Activated CD8-positive, alpha-beta memory T cell treated with anti-CD3 and anti-CD28 coated beads, Interleukin-2, amount 50 U/mL, for 4 hours (primary cell): ENCODE measurements at places on chromosomes 1 and 21.

- no peak for DNase-seq
Observed at GRCh38 chr1:226884966-226885820, 14.8 kb downstream of the PSEN2 start.

GRCh38 chr1:94983171-94983739 is 56.3 kb upstream of the CNN3 start:
- DNase-seq = no peak

GRCh38 chr1:166152978-166153377 is 13.8 kb downstream of the FAM78B start:
- DNase-seq = no peak

DNA sequence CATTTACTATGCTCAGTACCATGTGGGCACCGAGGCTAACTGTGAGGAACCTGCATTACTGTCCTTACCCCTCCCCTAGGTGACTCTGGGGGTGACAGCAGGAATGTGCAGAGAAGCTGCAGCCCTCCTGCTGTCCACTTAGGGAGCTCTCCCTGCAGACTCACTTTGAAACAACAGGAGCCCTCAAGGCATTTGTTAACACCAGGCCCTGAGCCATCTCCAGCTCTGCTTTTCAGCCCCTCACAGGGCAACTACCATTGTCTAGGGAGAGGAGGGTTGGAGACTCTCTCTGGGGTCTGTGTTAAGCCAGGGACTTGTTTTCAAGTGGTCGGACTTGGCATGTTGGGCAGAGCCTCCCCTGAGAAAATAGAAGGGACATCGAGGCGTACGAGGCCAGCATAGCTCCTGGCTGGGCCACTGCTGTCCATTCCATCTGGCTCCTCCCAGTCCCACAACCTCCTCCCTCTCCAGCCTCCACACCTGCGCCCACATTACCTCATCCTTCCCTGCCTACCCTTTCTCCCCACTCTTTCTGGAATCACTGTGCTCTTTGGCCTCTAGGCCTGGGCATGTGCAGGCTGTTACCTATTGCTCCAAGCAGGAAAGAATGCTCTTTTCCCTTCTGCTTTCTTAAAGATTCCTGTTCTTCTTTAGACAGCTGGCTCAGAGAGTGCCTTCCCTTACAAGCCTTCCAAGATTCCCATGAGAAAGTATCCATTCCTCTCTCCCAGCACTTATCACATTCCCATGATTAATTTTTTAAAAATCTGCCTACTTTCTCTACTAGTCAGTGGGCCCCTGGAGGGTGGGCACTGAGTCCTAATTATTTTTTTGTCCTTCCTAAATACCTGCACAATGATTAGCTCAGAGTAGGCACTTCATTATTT is 102.7 kb upstream of the GCLM start:
- DNase-seq = no peak

GRCh38 chr1:100718581-100718980 is 961 bp upstream of the VCAM1 start:
- no peak for DNase-seq

DNA sequence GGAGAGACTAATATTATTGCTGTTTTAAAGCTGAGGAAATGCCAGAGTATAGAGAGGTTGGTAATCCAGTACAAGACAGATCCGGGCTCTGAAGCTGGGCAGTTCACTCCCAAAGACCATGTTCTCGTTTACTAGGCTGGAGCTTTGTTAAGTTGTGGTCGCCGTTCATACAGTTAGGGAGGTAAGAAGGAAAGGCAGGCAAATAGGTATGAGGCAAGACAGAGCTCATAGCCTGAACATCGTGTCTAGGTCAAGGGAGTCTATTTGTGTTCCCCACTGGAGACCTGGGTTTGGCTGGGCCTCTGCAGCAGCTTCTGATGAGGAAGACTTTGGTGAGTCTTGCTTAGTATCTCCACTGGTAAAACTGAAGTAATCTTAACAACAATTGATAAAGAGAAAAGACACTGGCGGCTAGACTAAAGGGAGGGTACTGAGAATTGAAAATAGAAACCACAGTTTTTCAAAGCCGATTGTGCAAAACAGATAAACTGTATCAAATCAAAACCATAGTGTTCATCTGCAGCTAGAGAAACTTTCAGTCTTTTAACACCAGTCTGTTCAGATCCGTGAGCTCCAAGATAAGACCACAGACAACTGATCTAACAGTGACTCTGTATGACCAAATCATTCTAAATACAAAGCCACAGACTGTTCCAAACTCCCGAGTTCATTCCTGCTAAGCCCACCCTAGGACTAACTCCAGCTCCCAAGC is 217.0 kb upstream of the FAM78B start:
- no peak for DNase-seq

DNA sequence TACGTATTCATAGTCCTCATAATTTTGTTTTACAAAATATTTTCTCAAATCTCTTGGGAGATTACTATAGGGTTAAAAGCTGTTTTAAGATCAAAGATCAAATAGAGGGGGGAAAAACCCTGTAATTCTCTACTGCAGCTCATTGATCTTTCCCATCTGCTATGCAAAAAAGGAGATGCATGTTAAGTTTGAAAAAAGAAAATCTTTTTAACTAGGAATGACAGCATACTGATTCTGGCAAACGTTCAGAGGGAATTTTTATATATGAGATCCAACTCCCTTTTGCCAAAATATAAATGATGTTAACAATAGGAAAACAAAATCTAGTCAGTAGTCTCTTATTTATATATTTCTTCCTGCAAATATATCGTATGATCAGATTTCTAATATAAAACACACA is 69.1 kb downstream of the SMYD3 start:
- no peak for DNase-seq

GRCh38 chr1:41631971-41632370 is 147.5 kb upstream of the EDN2 start:
- DNase-seq = no peak
